ENCODE measurements at places on chromosomes 13 and 19.

DNA sequence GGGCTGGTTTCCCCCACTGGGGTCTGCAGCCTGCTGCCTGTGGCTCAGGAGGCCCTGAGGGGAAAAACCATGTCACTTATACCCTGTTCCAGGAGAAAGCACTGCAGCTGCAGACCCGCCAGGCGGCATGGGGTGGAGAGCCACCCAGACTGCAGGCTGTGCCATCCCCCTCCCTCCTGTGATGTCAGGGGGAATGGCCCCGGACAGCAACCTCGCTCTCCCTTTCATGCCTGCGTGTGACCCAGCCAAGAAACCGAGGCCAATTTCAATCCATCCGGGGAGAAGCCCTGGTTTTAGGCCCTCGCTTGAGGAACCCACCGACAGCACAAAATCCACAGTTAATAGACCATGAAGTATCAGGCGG is 37.2 kb upstream of the MATK start:
- DNase-seq: no peak

DNA sequence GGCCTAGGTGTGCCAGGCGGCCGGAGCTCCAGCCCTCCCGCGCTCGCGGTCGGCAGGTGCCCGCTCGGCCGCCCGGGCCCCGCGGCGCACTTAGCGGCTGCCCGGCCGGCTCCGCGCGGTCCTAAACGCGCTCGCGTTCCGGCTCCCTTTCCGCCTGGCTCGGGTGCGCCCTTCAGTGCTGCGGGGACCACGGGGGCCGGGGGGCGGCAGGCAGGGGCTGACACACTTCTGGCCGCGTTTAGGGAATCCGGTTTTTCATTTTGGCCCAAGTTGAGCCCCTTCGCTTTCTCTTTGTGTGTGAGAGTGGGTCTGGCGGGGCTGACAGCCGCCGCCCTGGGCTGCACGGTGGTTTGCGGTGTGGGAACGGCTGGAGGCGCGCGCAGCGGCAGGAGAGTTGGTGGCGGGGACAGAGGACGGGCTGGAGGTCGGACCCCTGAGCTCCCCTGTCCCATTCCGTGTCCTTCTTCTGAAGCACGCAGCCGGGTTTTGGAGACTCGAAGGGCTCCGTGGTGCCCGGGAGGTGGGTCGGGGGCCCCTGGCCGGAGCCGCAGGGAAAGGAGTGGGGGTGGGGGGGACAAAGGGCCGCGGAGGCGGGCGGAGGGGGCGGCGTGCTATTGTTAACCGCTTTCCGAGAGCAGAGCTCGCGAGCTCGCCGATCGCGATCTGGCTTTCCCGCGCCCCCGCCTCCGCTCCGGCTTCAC is 3.1 kb downstream of the FGF9 start:
- DNase-seq: peak; percentile 46

- peak; percentile 52 for DNase-seq
Measured at GRCh38 chr13:30690282-30691188, 44.8 kb upstream of the ALOX5AP start.

DNA sequence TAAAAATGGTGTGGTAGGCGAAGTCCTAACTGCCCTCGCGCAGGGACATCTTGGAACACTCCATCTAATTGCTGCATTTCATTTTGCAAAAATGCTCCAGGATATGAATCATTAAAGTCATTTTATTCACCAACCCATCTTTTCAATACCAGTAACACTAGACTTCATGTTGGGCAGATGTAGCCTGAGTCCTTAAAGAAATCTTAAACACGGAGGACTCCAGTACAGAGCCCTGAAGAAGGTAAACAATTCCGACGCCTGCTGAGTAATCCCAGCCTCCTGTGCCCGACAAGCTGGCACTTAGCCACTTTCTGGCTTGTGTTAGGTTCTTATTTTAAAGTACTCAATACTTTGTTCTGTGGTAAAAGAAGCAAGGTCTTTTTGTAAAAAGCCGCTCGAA is 58.0 kb upstream of the IRS2 start:
- DNase-seq: no peak

GRCh38 chr19:35026418-35026817 is 3.9 kb upstream of the SCN1B start:
- DNase-seq: no peak

GRCh38 chr19:45102481-45102880 is 9.5 kb downstream of the PPP1R37 start:
- DNase-seq: no peak

GRCh38 chr19:45075301-45076028 is 813 bp downstream of the ZNF296 start:
- DNase-seq: peak; percentile 68

DNA sequence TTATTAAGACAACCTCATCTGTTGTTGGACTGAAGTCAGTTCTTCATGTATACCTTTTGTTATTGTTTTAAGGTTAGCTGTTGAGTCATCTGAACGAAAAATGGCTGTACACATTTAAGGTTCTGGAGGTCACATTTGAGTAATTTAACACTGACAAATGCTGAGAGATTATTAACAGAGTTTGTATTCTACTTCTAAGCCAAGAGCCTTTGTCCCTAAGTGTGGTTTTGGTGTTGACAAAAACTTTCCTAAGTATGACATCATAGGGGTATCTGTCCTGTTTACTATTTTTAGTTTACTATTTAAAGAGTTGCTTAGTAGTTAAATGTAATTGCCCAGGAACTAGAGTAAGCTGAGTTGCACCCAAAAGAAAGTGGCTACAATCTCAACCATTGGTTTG is 71.9 kb downstream of the CDK8 start:
- DNase-seq: no peak

- DNase-seq: peak; percentile 38
Measured at GRCh38 chr19:18699403-18700054, 16.0 kb downstream of the CRTC1 start.

GRCh38 chr19:10826231-10826630 is 9.8 kb downstream of the TMED1 start:
- no peak for DNase-seq

Measured in activated naive CD4-positive, alpha-beta T cell treated with anti-CD3 and anti-CD28 coated beads, Interleukin-2, amount 10 ng/mL, durations not matched to agents 7 days and 5 days (primary cell).